ENCODE measurements at places on chromosomes 2 and 18.

DNA sequence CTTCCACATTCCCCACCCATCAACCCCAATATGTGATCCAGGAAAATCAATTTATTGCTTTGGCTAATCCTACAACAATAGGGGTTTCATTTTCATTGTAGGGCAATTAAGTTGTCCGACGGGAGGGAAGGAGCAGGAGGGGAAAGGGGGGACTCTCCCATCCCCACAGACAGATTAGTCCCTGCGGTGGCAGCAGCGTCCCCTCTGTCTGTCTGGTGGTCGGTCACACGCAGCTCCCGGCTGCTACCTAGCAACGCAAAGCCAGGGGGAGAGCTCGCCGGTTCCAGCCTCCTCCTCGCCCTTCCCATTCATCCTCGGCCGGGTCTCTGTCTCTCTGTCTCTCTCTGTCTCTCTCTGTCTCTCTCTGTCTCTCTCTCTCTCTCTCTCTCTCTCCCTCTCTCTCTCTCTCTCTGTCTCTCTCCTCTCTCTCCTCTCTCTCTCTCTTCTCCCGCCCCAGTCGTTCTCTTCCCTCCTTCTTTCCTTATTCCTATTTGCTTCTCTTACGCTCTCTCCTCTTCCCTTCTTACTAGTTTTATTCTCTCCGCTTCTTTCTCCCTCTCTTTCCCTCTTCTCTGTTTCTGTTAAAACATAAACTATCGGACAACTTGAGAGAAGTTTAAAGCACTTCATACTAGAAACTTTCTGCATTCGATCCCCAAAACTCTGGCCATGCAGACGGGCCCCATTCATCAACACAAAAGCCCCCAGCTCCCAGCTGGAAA lies 1.2 kb downstream of the LRP2 start:
- no peak for DNase-seq

DNA sequence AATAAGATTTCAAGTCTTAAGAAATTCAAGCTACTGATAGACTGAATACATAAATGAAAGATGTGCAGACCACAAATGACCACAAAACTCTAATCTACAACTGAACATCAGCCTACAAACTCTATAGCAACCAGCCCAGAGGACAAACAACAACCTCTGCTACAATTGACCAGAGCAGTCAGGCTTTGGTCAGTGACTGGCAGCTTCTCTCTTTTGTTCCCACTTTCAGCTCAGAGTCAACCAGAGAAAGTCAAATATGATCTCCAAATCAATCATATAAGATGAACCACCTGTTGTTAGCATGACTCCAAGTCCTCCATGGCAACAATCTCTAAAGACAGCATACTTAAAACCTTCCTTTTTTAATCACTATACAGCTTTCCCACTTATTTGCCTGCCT lies 996.2 kb downstream of the SUCLG1 start:
- no peak for DNase-seq

- no peak for DNase-seq
Observed at GRCh38 chr2:106851881-106852501, 34.0 kb downstream of the ST6GAL2 start.

GRCh38 chr2:50221106-50221505 lies 810.8 kb downstream of the NRXN1 start:
- DNase-seq = no peak

DNA sequence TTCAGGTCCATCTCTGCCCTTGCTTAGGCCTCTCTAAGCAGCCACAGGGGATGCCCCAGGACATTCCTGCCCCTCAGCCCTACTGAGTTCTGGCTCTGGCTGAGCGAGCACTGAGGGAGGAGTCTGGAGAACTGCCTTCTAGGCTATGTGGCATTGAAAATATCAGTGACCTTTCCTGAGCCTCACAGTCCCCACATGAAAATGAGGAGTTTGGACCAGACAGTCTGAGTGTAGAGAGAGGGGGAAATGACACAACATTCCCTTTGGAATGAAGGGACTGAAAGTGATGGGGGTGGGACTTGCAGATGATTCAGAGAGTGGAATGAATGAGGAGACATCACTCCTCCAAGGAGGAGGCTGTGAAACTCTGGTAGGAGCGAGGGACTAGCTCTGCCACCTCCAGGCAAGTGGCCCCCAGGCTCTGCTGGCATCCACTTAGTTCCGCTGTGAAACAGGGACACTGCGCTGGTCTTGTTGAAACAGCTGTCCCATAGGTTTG lies 8.0 kb downstream of the TNS1 start:
- DNase-seq = no peak

DNA sequence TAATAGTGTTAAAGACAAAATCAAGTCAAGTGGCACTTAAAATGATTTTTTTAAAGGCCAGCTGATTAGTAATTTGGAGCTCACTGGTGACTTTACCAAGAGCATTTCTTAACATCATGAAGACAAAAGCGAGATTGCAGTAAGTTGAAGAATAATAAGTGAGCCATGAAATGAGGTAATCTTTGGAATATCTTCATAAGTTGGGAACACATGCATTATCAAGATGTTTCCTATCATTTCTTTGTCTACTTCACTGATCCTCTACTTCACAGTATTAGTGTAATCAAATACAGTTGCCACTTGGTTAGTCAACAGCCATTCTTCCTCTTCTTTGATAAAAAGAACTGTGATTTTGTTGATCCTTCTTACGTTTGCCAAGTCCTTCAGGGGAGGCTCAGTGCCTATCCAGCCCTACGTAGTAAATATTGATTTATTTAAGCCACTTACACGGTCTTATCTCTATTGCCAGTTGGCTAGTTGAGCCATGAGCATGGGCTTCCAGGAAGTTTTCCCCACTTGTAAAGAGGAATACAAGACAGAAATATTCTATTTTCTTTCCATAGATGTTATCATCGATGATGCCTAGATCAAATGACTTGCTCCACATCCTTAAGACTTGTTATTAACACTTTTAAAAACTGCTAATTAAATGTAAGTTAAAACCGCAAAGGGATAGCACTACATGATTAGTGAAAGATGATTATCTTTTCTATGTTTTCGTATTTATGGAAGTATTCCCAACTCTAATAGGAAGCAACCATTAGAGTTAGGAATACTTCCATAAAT lies 46.1 kb downstream of the YES1 start:
- no peak for DNase-seq

DNA sequence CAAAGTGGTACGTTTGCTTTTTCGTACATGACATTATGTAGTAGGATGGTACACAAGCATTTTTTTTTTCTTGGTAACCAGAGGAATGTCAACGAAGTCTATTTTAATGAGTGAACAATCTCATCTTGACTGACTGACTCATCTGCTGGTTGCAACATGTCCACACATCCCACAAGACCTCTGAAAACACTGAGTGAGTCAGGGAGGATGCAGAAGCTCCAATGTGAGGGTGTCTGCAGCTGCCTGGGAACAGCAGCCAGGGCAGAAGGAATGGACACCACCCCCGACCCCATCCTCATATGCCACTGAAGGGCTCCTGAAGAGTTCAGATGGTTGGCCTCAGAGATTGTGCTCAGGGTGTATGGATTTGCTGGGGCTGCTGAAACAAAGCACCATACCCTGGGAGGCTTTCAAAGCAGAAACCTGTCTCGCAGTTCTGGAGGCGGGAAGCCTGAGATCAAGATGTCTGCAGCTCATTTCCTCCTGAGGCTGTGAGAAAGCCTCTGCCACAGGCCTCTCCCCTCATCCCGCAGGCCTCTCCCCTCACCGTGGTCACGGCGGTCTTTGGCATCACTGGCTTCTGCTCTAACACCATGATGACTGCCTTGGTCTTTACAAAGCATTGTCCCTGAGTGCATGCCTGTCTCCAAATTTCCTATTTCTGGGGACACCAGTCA lies 124.6 kb downstream of the LRATD1 start:
- peak; percentile 13 for DNase-seq

DNA sequence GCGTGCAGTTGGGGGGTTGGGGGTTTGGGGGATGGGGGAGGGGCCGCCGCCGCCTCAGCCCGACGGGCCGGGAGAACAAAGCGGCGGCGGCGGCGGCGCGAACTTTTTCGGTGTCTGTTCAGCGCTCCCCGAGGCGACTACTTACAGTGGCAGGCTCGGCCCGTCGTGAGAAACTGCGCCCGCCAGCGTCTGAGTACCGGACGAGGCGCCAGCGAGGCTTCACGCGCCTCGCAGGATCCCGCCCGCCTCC lies 172 bp downstream of the PRKD3 start:
- DNase-seq = no peak

GRCh38 chr18:47679864-47680263 lies 250.6 kb downstream of the SMAD2 start:
- no peak for DNase-seq

DNA sequence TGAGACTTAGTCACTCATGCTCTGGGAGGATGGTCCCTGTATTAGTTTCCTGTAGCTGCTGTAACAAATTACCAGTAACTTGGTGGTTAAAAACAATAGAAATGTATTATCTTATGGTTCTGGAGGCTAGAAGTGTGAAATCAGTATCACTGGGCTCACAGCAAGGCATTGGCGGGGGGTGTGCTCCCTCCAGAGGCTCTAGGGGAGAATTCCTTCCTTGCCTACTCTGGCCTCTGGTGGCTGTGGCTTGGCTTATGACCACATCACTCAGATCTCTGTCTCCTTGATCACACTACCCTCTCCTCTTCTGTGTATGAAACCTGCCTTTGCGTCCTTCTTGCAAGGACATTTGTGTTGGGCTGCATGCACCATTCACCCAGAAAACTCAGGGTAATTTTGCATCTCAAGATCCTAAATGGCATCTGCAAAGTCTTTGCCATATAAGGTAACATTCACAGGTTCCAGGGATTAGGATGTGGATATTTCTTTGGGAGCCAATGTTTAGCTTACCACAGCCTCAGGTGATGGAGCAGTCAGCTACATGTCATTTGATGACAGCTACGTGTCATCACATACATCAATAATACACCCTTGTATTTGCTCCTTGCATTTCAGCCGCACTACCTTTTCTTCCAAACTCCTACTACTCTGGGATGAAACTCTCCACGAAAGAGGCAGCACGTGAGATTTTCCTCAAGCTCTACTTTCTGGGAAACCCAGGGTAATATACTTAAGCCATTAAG lies 49.6 kb upstream of the POU3F3 start:
- DNase-seq = no peak

GRCh38 chr2:130393318-130393910 lies 37.6 kb downstream of the PTPN18 start:
- peak; percentile 5 for DNase-seq

DNA sequence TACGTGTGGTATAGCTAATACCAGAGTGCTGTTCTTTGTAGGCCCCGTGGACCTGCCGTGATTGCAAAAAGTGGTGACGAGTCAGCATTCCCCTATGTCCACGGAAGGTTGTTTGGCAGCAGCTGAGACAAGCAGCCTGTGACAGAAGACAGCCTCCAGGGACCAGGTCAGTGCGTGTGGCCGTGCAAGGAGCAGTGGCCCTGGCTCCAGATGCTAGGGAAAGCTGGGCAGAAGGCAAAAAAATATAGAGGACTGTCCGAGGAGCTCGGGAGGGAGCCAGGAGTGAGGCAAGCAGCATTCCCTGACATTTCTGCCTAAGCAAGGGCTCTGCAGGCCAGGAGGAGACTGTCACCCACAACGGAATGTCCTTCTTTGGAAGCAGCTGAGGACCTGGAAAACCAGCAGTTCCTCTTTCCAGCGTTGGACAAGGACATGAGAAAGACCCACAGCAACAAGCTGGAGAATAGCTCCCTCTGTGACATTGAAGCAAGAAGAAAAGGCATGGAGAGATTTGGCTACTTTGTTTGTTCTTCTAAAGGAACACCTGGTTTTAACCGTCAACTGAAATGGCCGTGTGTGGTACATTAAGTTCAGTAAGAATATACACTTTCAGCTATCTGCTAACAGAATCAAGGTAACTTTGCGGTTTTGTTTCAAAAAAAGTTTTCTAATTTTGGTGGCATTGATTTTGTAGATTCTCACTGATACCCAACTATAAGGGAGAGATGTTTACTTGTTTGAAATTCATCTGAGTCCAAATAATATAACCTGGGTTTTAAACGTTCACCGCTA lies 58.3 kb downstream of the NPAS2 start:
- no peak for DNase-seq

DNA sequence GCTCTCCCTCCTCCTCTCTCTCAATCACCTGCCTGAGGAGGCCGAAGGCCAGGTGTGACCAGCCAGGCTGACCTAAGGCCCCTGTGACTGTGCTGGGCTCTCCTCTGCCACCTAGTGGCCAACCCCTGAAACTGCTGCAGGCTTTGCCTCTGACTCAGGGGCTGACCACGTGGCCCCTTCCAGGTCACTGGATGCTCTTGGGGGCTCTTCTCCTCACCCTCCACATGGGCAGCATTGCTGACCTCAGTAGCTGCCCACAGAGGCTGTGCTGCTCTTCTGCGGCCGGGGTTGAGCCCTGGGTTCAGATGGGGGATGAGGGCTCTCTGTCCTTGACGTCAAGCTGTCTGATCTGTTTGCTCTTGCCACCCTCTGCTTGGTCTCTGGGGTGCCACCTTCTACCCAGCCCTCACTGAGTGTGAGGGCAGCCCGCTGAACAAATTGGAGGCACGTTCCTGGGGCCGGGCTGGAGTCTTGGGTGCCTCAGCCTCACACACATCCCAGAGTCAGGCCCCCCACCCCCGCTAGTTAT lies 122.7 kb downstream of the TWIST2 start:
- peak; percentile 63 for DNase-seq

GRCh38 chr2:190569994-190570755 lies 35.7 kb upstream of the NEMP2 start:
- DNase-seq = no peak

Data from LoVo (cell line).